ENCODE measurements at places on chromosomes 7 and 10.

GRCh38 chr7:25850735-25851134, 301.3 kb upstream of the NFE2L3 start:
- DNase-seq = no peak

DNA sequence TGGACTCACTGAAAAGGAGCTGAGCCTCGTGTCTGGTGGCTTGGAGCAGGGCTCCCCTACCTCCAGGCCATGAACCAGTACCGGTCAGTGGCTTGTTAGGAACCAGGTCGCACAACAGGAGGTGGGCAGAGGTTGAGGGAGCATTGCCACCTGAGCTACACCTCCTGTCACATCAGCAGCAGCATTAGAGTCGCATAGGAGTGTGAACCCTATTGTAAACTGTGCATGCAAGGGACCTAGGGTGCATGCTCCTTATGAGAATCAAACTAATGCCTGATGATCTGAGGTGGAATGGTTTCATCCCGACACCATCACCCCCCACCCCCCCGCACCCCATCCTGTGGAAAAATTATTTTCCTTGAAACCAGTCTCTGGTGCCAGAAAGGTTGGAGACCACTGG, 50.4 kb downstream of the TSPAN15 start:
- DNase-seq = no peak

DNA sequence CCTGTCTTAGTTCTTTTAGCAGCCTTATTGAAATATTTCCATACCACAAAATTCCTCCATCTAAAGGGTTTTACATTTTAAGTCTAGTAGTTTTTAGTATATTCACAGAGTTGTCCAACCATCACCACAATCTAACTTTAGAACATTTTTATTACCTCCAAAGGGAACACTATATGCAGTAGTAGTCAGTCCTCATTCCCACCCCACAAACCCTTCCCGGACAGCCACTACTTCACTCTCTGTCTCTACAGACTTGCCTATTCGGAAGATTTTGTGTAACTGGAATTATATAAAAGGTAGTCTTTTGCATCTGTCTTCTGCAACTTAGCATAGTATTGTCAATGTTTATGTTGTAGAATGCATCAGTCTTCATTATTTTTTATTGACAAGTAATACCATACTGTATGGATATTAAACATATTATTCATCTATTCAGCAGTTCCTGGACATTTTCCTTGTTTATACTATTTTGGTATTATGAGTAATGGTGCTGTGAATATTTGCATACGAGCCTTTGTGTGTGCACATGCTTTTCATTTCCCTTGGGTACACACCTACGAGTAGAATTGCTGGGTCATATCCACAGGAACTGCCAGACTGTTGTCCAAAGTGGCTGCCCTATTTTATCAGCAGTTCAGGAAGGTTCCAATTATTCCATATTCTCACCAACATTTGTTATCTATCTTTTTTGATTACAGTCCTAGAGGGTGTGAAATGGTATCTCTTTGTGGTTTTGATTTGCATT, 60.9 kb upstream of the LANCL2 start:
- no peak for DNase-seq

DNA sequence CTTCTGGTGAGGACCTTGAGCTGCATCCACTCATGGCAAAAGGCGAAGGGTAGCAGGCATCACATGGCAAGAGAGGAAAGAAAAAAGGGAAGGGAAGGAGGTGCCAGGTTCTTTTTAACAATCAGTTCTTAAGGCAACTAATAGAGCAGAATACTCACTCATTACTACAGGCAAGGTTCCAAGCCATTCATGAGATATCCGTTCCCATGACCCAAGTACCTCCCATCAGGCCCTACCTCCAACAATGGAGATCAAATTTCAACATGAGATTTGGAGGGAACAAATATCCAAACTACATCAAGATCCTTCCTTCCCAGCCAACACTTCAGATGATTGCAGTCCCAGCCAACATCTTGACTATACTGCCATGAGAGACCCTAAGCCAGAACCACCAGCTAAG, 38.9 kb upstream of the YAE1 start:
- DNase-seq = no peak

- no peak for DNase-seq
Observed at GRCh38 chr7:104836976-104837375, 177.0 kb upstream of the KMT2E start.

DNA sequence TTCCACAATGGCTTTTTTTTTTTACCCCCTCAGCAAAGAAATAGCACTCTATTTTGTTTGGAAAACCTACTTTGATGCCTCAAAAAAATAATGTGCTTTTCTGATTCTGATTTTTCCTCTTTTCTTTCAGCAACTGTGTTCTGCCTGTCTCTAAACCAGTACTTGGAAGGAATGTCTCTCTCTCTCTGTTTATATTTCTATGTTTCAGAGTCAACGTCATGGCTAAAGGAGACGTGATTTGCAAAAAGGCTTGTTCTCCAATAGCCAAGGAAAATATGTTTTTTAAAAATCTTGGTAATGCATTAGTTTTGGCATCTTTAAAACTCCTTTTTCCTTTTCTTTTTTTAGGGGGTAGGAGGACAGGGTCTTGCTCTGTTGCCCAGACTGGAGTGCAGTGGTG, 56.0 kb upstream of the SDK1 start:
- no peak for DNase-seq

DNA sequence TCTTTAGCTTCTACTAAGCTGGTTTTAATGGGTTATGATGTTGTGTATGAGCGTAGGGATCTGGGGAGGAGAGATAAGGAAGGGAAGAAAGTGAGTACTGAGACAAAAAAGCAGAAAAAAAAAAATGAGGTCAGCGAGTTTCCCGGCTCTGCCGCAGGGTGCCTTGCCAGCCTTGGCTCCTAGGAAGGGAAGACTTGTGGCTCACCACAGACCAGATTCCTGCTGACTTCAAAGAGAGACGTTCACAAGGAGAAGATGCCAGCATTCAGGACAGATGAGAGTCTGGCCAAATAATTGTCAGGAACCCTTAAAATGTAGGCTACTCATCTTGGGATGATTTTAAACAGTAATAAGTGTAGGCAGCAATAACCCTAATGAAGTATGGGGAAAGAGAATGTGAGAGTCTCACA, 11.4 kb upstream of the FAS start:
- DNase-seq = no peak

GRCh38 chr10:32744321-32744720, 213.7 kb downstream of the ITGB1 start:
- DNase-seq = no peak

- DNase-seq = no peak
Observed at GRCh38 chr10:28810057-28810870, 132.9 kb downstream of the BAMBI start.

DNA sequence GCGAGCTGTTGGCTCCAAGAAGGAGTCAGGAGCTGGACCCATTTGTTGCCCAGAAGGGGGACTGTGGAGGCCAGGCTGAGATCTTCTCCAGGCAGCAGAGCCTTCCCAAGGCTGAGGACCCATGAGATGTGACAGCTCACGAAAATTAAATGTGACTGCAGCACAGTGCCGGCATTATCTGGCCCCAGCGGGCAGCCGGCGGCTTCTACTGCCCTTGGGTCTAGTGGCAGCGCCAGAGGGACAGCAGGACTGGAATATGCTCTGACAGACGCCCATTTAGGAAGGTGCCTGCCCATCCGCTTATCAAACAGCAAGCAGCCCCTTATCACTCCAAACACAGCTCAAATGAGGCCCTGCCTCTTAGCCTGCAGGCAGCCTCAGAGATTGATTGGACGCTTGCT, 122.9 kb upstream of the LYZL2 start:
- no peak for DNase-seq

Data from GM19239 (cell line).